NCI-H1417 (cell line): ENCODE measurements at places on chromosomes 3 and 15.

DNA sequence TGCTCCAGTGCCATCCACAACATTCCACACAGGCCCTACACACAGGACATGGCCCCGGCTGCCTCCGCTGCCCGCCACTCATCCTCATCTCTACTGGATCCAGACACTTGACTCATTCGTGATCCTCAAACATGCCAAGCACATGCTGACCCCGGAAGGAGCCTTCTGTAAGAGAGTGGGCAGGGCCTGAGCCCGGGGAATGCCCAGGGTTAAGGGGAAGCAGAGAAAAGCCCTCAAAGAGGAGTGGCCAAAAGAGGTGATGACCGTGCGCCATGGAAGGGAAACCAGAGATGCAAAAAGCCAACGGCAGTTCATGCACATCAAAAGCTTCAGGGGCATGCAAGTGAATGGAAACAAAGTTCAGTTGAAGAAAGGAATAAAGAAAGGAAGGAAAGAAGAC is 46.1 kb downstream of the RFTN1 start:
- DNase-seq = no peak

- peak; percentile 45 for DNase-seq
Measured at GRCh38 chr3:111035902-111036301, 35.7 kb upstream of the NECTIN3 start.

- DNase-seq = peak; percentile 57
Measured at GRCh38 chr3:117019082-117019713, 309.6 kb downstream of the TUSC7 start.

- DNase-seq = no peak
Measured at GRCh38 chr3:76527773-76528172, 512.1 kb upstream of the ROBO2 start.

- DNase-seq = no peak
Measured at GRCh38 chr3:23129117-23129516, 74.0 kb upstream of the UBE2E2 start.

GRCh38 chr3:156865732-156866131 is 39.6 kb downstream of the LEKR1 start:
- no peak for DNase-seq

GRCh38 chr3:178901204-178901603 is 170.4 kb downstream of the ZMAT3 start:
- peak; percentile 39 for DNase-seq

DNA sequence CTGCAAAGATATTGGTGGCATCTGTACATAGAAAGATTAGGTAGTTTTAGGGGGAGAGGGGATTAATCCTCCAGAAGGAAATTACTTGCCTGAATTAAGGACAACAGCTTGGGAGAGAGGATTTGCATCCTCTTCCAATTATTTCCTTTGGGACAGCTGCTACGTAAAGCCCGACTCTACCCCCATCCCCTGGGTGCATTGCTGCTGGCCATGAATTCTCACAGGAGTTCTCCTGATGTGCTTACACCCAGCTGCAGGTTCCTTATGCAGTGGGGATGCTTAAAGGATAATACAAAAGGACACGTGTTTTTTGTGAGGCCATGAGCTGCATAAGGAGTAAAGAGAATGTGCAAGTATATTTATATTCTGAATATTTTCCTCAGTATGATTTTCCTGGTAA is 132.3 kb downstream of the VPS8 start:
- no peak for DNase-seq

DNA sequence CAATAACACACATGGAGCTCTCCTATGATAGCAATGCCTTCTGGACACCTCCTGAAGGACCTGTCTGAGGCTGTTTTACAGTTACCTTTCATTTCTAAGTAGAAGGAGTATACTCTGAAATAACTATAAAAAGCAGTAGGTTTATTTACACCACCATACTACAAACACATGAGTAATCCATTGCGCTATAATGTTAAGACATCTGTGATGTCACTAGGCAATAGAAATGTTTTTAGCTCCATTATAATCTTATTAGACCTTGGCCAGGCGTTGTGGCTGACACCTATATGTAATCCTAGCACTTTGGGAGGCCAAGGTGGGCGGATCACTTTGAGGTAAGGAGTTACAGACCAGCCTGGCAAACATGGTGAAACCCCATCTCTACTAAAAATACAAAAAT is 24.7 kb downstream of the PXK start:
- DNase-seq = no peak

- no peak for DNase-seq
Measured at GRCh38 chr3:25728101-25728500, 55.1 kb downstream of the NGLY1 start.

DNA sequence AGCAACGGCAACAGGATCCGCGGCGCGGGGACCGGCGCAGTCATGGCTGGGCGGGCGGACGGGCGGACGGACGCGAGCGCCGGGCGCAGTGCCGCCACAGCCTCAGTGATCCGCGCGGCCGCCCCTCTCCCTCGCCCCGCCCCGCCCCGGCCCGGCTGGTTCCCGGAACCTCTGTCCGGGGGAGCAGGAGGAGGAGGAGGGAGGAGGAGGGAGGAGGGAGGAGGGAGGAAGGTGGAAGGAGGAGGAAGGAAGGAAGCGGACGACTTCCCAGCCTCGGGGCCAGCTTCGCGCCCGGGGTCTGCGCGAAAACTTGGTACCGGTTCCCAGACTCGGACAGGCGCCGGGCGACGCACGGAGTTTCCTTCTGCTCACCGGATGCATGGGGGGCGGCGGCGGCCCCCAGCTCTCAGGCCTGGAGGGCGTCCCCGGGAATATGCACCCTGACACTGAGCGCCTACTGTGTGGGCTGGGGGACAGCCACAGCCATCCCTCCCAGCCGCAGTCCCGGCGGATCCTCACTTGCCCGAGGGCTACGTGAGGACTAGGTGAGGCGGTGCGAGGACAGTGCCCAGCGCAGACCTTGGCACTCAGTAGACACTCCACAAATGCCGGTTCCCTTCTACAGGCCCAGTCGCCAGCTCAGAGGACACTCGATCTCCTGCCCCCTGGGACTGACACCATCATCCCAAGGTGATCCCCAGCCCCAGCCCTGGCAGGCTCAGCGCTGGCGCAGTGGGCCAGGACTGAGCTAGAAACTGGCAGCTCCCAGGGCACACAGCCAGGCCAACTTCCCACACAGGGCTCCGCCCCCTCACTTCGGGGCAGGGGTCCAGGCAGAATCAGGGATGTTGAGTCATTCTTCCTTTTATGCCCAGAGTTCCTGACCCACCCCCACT is at the start of gene SHISA5:
Gene SHISA5, minus strand, starts transcription at position 124 of the 896 bp plus-strand sequence. Its CDS starts 80 bp downstream, at position 44.
- DNase-seq = peak; percentile 41

DNA sequence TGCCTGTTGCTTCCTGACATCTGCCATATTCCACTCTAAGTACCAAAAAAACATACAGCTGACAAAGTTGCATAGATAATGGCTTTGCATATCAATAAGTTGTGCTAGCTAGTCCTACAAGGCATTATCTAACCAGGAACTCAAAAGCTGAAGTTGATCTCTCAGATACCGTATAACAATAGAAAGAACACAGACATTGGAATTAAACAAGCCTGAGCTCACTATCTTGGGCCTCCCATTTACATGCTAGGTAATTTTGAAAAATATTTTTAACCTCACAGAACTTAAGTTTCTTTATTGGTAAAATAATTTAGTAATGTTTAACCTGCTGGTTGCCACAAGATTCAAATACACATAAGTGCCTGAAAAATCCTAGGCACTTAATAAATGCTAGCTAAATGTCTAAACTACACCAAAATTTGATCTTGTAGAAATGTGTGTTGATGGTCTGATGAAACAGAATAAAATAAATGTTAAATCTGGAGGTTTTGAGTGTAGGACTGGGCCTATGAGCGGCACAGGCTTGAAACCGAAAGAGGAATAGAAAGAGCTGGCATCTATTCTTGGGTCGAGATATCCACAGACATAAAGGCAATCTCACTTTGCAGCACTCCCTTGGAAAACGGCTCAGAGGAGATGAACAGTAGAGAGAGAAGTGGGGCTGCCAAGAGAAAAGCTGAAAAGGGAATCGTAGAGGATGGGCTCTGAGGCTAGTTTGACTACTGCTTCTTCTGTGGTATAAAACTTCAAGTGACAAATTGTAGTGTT is 29.9 kb upstream of the TTC14 start:
- no peak for DNase-seq

GRCh38 chr3:71926616-71927015 is 141.7 kb upstream of the PROK2 start:
- DNase-seq = no peak

GRCh38 chr3:160450846-160451245 is 1.3 kb upstream of the TRIM59 start:
- DNase-seq = no peak

- DNase-seq = no peak
Measured at GRCh38 chr3:164524201-164524600, 554.1 kb downstream of the SI start.

DNA sequence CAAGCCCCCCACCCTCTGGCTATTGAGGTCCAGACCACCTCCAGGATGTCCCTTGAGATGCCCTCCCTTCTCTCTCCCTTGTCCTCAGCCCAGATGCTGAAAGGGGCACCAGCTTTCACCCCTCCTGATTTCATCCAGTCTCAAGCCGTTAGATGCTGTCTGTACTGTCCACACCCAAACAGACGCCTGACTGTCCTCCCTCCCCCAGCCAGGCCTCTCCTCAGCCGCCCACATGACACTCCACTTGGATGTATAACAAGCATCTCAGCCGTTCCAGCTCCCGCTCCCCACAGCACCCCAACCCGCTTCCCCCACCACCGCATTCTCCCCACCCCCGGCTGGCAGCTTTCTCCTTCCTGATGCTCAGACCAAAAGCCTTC is 25.0 kb upstream of the CYP11A1 start:
- no peak for DNase-seq

DNA sequence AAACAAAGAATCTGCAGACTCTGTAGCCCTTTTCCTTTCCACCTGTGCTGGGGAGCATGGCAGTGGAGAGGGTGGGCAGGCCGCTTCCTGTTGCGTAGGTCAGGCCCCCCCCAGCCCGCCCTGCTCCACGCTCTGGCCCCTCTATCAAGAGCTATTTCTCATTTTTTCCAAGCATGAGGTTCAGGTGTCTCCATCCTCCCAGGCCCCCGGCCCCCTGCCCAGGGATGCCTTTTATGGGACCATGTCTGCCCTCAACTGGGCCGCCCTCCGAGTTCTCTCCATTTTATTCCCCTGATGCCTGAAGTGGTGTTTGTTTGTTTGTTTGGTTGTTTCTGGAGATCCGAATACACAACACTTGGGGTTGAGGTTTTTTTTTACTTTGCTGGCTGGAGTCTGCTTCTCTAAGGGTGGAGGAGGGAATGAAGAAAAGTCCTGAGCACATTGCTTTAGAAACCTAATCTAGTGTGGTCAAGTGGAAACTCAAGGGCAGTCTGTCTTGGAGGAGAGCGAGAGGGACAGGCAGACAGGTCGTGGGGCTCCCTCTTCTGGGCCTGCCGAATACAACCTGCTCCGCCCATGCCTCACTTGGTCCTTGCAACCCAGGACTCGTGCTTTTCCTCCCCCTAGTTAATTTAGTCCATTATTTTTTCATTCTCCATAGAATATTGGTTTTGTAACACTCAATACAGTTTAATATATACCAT is 176.5 kb upstream of the LYSMD4 start:
- DNase-seq = no peak

- no peak for DNase-seq
Measured at GRCh38 chr3:114284644-114285043, 9.2 kb upstream of the TIGIT start.

GRCh38 chr3:85258326-85258725 is 299.5 kb downstream of the CADM2 start:
- no peak for DNase-seq

DNA sequence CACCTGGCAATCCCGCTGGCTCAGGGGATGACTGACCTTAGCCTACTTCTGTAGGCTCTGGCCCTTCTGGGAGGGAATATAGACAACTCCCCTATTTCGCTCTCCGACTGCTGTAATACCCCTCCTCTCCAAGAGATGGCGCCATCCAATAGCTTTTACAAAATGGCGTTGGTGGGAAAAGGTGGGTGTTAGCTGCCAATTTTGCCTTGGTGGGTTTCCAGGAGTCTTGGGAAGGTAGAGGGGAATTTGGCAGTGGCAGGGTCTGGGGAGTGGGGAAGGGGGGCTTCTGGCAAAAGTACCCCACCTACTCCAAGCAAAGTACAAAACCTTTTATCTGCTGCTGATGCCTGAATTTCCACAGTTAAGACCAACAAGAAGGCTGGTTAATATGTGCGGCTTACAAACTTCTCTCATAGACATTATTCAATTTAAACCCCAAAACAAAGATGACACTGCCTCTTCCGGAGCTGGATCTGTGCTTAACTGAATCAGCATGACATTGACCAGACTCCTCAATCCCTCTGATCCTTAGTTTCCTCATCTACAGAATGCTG is 62.1 kb downstream of the RASGRF1 start:
- DNase-seq = peak; percentile 57

GRCh38 chr3:114451561-114452018 is 157.8 kb downstream of the TIGIT start:
- DNase-seq = peak; percentile 27

DNA sequence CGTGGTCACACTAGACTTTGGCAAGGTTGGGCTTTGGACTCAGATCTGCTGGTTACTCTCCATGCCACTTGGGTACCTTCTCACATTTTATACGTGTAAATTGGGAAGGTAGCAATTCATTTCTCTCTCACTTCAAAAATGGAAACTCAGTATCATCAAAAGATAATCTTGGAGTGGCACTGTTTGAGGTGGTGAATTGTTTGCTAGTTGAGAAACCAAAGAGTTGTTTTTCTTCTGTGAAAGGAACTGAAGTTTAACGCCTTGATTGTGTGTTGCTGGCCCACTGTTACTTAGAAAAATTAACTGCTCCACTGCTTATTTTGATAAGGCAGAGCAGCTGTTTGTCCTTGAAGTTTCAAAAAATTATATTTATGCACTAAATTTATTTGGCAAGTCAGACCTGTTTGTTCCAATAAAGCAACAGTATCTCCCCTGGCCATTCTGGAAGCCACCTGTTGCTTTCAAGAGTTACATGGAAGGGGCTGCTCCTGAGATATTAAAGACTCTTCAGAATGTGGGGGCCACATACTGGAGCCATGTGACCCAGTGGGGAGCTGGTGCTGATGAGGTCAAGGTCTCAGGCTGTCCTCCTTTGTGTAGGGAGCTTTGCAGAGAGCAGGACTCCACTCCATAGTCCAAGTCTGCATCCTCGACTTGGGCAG is 16.2 kb downstream of the PLCL2 start:
- DNase-seq = no peak

GRCh38 chr15:51760805-51761204 is 9.4 kb downstream of the TMOD2 start:
- no peak for DNase-seq

DNA sequence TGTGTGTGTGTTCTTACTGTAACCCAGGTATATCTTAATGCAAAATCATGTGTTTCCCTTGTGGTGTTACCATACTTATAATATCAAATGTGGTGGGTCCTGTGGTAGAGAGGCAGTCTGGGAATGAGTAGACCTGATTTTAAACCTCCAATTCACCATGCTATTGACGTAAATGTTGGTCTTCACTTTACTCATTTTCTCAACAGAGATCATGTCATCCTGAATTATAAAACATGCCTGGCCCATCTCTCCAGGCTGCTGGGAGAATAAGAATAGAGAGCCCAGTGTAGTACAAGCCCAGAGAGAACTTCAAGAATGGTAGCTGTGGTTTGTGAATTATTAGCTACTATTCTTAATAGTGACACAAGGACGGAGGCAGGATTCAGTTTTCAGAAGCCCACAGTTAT is 88.1 kb downstream of the MBNL1 start:
- DNase-seq = no peak
